K562 (cell line): ENCODE measurements at places on chromosomes 3 and 15. TPM values are rescaled to one million over a fixed set of nuclear protein-coding genes. Genes with fewer than 3 reads are reported as not detected.

GRCh38 chr15:80026754-80027153 lies 32.7 kb upstream of the ZFAND6 start:
- H3K4me1 ChIP-seq: no peaks in the 10 kb centered on the region
- H3K4me3 ChIP-seq: no peak overlapping the region
- no peak for DNase-seq
- no peaks in the 10 kb centered on the region for H3K36me3 ChIP-seq
- no peaks in the 10 kb centered on the region for H3K27me3 ChIP-seq
- H3K27ac ChIP-seq: no peak overlapping the region

GRCh38 chr3:160601288-160601687 lies 35.9 kb upstream of the KPNA4 start:
- no peak overlapping the region for H3K27ac ChIP-seq
- H3K4me3 ChIP-seq: no peak overlapping the region
- no peak for DNase-seq
- no peaks in the 10 kb centered on the region for H3K27me3 ChIP-seq

DNA sequence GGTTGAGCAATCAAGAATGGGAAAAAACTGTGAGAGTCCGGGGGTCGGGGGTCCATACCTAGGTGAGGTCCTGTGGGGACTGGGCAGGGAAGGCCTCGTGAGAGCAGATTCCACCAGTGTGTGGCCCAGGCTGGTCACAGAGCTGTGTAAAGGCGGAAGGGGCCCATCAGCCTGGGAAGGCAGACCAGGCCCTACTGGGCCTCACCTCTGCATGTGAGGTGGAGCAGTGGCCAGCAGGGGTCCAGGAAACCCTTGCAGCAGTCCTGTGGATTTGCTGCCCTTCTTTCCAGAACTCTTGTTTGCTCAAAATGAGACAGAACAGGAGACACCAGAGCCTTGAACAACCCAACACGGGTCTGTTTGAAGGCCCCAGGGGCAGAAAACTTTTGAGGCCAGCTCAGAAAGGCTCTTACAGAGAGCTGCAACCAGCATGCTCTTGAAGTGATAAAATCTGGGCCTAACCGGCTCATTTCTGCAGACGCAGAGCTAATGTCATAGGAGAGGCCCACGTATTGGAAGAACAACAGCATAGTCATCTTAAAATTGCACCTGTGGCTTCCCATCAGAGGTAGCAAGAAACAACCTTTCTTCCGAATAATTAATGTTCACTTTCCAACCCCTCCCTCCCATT lies 30.3 kb upstream of the HHATL start:
- peaks cover 26% of the 10 kb centered on the region; the same call in 2 of the 3 replicates for H3K27me3 ChIP-seq
- no peaks in the 10 kb centered on the region for H3K36me3 ChIP-seq
- no peak overlapping the region for H3K27ac ChIP-seq
- no peak for DNase-seq

DNA sequence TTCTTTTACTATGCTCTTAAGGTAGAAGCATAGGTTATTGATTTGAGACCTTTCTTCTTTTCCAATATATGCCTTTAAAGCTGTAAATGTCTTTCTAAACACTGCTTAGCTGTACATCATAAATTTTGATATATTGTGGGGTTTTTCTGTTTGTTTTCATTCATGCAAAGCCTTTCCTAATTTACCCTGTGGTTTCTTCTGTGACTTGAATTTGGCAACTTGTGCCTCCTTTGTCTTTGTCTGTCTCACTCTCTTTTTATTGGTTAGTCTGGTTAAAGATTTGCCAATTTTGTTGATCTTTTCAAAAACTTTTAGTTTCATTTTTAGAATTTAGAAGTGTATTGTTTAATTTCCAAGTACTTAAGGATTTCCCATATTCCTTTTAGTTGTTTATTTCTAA lies 343.1 kb downstream of the OXSM start:
- H3K27me3 ChIP-seq: no peaks in the 10 kb centered on the region
- DNase-seq: no peak
- H3K27ac ChIP-seq: no peak overlapping the region

GRCh38 chr15:35872577-35872976 lies 326.6 kb upstream of the DPH6 start:
- no peaks in the 10 kb centered on the region for H3K4me1 ChIP-seq
- no peak for DNase-seq
- no peaks in the 10 kb centered on the region for H3K27me3 ChIP-seq
- no peak overlapping the region for H3K4me3 ChIP-seq

DNA sequence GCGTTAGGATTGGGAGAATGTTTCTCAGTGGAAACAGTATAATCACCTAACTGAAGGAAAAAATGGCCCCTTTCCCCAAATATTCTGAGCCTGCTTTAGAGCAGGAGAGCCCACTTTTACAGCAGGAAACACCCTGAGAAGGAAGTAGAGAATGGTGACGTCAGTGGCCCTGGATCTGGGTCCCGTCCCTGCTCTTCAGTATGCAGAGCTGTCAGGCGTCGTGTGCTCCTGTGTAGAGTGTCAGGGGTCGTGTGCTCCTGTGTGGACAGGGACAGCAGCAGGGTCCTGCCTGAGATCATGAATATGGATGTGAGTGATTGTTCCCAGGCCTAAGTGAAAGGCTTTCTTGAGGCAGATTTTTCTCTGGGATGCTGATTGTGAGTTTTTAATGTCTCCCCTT lies 45.2 kb downstream of the CGNL1 start:
- no peaks in the 10 kb centered on the region for H3K4me1 ChIP-seq
- H3K36me3 ChIP-seq: no peaks in the 10 kb centered on the region
- H3K27ac ChIP-seq: no peak overlapping the region
- DNase-seq: no peak
- peaks cover 18% of the 10 kb centered on the region; the same call in 2 of the 3 replicates for H3K27me3 ChIP-seq

DNA sequence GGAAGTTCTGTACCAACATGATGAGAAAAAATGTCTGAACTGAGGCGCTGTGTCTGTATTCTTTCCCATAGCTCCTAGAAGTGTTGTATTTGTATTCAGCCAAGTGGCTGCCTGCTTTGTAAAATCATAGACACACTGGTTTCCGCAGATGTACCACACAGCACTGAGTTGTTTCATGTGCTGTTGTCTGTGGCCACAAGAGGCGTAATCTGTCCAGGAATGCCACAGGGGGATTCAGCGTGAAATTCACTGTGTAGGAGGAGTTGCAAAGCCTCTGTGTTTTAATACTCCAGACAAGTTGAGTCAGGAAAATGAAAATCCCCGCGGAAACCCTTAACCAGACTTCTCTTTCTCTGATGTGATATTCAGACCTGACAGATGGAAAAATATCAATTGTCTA lies 462.2 kb downstream of the NSUN3 start:
- no peaks in the 10 kb centered on the region for H3K27me3 ChIP-seq
- no peaks in the 10 kb centered on the region for H3K36me3 ChIP-seq
- no peak for DNase-seq
- no peak overlapping the region for H3K4me3 ChIP-seq
- H3K4me1 ChIP-seq: no peaks in the 10 kb centered on the region

- H3K27ac ChIP-seq: no peak overlapping the region
- DNase-seq: no peak
- H3K36me3 ChIP-seq: no peaks in the 10 kb centered on the region
- peaks cover 70% of the 10 kb centered on the region for H3K27me3 ChIP-seq
- no peaks in the 10 kb centered on the region for H3K4me1 ChIP-seq
These were observed 73.7 kb upstream of the DLG1 start for GRCh38 chr3:197372047-197372661.

DNA sequence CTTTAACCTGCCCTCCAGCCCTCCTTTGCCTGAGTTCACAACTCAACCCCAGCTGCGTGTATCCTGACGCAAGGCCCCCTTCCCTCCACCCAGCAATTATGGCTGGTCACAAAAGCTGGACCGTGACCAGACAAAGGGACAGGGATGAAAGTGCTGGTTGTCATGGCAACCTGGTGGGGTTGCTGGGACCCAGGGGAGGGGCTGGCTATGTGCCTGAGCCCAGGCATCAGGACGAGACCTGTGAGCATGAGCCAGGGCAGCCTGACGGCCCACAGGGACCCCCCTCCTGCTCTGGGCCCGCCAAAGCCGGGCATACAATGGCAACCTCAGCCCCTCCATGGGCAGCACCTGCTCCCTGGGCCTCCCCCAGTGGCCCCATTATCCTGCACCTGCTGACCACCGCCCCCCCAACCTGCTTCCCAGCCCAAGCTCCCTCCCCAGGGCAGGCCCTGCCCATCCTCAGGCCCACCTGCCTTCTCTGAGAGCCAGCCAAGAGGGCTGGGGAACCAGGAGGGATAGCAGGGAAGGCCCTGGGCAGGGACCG lies 4.5 kb upstream of the DNAH1 start:
- no peaks in the 10 kb centered on the region for H3K27me3 ChIP-seq
- no peak overlapping the region for H3K4me3 ChIP-seq
- H3K4me1 ChIP-seq: 0 out of 3 replicates have a peak, but pooled peaks cover 4% of the 10 kb centered on the region
- H3K36me3 ChIP-seq: no peaks in the 10 kb centered on the region

GRCh38 chr3:44865272-44866035 lies 3.7 kb downstream of the TMEM42 start:
- DNase-seq: no peak
- peaks cover 36% of the 10 kb centered on the region; the same call in 2 of the 3 replicates for H3K36me3 ChIP-seq
- H3K27ac ChIP-seq: no peak overlapping the region
- H3K27me3 ChIP-seq: no peaks in the 10 kb centered on the region
- no peaks in the 10 kb centered on the region for H3K4me1 ChIP-seq

DNA sequence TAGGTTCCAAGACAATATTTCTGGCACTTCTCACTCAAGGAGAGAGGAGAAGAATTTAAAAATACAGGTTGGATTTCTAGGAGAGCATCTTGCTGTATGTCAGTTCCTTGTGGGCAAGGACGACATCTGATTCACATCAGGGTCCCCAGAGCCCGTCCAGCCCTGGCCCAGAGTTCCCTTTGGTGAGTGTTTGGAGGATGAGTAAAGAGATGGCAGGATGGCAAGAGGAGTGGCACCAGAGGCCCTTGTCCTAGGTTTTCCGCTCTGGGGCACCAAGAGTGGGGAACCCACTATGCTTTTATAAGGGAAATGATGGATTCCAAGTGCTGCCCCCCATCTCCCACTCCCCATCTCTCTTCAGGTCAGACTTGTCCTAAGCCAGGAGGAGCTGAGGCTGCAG lies 181.8 kb downstream of the TBC1D2B start:
- H3K36me3 ChIP-seq: no peaks in the 10 kb centered on the region
- peaks cover 2% of the 10 kb centered on the region; the same call in 1 of the 3 replicates for H3K4me1 ChIP-seq
- no peak overlapping the region for H3K4me3 ChIP-seq
- H3K27ac ChIP-seq: no peak overlapping the region
- H3K27me3 ChIP-seq: peaks cover 7% of the 10 kb centered on the region
- DNase-seq: no peak

DNA sequence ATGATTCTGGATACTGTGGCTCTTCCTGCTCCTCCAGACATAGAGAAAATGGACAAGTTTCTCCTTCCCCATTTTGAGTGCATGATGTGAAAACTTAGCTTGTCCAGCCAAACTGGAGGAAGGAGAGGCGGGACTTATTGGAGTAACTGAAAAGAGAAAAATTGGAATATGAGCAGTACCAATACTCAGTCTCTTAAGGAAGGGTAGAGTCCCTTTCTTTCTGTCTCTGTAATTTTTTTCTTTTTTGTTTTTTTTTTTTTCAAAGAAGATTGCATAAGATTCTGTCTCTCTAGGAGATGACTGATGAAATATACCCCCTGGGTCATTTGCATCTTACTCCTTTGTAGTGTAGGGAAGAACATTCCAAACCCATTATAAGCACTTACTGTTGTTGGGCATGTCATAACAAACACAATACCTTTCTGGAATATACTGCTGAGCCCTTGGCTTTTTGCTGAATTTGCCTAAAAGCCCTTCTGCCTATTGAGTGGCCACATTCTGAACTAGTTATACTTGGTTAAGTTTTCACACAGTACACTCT lies 498.1 kb upstream of the TPRG1 start:
- H3K4me3 ChIP-seq: no peak overlapping the region
- no peak overlapping the region for H3K27ac ChIP-seq
- no peaks in the 10 kb centered on the region for H3K36me3 ChIP-seq
- H3K4me1 ChIP-seq: no peaks in the 10 kb centered on the region
- no peaks in the 10 kb centered on the region for H3K27me3 ChIP-seq

GRCh38 chr3:23961913-23962312 lies 16.8 kb downstream of the NR1D2 start:
- H3K27ac ChIP-seq: no peak overlapping the region
- no peaks in the 10 kb centered on the region for H3K27me3 ChIP-seq
- H3K4me3 ChIP-seq: no peak overlapping the region
- no peak for DNase-seq

DNA sequence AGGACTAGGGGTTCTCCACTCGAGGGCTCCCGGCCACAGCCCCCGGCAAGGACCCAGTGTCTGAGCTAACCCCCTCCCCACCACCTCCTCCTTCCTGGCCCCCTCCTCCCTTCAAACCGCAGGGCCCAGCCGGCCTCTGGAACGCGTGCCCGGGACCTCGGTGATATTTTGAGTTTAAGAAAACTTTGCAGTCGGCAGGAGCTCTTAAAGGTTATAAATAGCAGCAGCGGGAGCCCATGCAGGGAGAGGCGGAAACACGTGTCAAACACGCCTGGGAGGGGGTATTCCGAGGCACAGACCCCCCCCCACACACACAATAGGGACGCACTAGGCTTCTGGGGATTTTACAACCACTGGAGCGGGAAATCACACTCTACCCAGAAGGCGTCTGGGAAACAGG lies 3.1 kb upstream of the PTH1R start:
- DNase-seq: no peak
- H3K27me3 ChIP-seq: peaks cover 73% of the 10 kb centered on the region
- no peaks in the 10 kb centered on the region for H3K4me1 ChIP-seq
- H3K36me3 ChIP-seq: no peaks in the 10 kb centered on the region
- no peak overlapping the region for H3K4me3 ChIP-seq

GRCh38 chr15:59251001-59251845 lies 44.6 kb downstream of the LDHAL6B start:
- H3K36me3 ChIP-seq: no peaks in the 10 kb centered on the region

- no peak for DNase-seq
- H3K27ac ChIP-seq: no peak overlapping the region
- H3K36me3 ChIP-seq: no peaks in the 10 kb centered on the region
- H3K4me1 ChIP-seq: peaks cover 11% of the 10 kb centered on the region
- no peak overlapping the region for H3K4me3 ChIP-seq
These were observed 72.8 kb downstream of the KLF15 start for GRCh38 chr3:126284258-126284904.

GRCh38 chr3:188400494-188401243 lies 246.7 kb downstream of the LPP start:
- H3K4me3 ChIP-seq: no peak overlapping the region
- H3K27me3 ChIP-seq: no peaks in the 10 kb centered on the region
- no peak for DNase-seq
- no peaks in the 10 kb centered on the region for H3K4me1 ChIP-seq

FAM107A gene
- polyA plus RNA-seq: not detected in 2 replicates

CTXN2 gene
- not detected in 2 replicates for polyA plus RNA-seq

NR2F2 gene
- 21.8 and 24.2 TPM in 2 replicates for polyA plus RNA-seq

CSTA gene
- 0.94 and 2.3 TPM in 2 replicates for polyA plus RNA-seq

PIF1 gene
- 34.0 and 37.9 TPM in 2 replicates for polyA plus RNA-seq

RNF168 gene
- 12.3 and 13.9 TPM in 2 replicates for polyA plus RNA-seq

LRRC3B gene
- not detected in 2 replicates for polyA plus RNA-seq

MORC1 gene
- 0.08 and 0.42 TPM in 2 replicates for polyA plus RNA-seq
